NCI-H524 treated with DMSO at 0.1 percent for 48 hours (cell line): ENCODE measurements at places on chromosomes 16 and 17.

GRCh38 chr17:19004421-19005136 lies at the start of gene FAM83G:
FAM83G (minus strand) TSS chr17:19004764; CDS start chr17:19004041, 723 bp downstream.
- DNase-seq, result no peak

DNA sequence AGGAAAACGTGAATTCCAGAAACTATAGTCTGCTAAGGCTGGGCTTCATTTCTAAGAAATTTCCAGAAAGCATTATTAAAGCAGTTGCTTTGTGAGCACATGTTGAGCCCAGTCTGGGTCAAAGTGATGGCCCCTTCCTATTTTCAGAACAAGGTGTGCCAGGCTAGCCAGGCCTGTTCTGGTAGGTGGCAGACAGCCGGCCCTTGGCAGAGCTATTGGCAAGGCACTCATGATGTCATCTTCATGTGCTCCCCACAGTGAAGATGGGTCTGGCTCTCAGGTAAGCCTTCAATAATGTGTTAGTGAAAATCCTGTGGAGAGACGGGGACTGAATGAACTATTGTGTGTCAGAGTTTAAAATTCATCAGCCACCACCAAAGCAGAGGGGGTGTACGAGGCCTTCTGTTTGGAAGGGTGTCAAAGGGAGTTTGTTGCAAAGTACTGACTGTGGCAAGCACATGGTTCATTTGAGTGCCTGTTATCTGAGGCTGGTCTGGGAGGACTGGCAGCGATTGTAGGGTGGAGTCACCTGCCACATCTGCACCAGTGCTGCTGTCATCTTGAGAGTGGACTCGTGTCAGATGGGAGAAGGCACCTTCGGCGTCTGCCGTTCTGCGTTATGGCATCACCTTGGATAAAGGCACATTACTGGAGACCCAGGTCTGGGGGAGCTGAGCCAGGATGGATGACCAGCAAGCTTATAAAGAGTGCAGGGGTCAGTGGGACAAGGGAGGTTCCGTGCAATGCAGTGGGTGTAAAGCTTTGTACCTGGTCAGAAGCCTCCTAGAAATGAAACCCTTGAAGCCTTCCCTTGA lies 43.4 kb downstream of the KSR1 start:
- DNase-seq, result no peak

- DNase-seq, result no peak
Measured at GRCh38 chr16:55479430-55480140, 587 bp downstream of the MMP2 start.

DNA sequence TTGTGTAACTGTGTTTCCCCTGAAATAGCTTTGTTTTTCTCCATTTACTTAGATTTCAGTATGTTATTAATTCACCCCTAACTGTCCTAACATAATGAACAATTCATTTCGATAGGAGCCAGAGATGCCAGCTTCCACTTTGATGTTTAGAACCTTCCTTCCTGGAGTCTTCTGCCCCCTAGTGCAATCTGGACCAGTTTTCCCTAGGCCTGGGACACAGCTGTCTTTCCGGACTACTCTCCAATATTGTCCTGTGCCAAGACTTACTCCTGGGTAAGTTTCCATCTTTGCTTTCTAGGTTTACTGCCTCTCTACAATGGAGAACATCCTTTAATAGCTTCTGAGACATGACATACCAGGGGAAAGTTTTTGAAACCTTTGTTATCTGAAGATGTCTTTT lies 12.8 kb downstream of the RECQL5 start:
- DNase-seq, result no peak

- DNase-seq, result no peak
Measured at GRCh38 chr17:61251939-61252865, 147.4 kb upstream of the TBX2 start.

DNA sequence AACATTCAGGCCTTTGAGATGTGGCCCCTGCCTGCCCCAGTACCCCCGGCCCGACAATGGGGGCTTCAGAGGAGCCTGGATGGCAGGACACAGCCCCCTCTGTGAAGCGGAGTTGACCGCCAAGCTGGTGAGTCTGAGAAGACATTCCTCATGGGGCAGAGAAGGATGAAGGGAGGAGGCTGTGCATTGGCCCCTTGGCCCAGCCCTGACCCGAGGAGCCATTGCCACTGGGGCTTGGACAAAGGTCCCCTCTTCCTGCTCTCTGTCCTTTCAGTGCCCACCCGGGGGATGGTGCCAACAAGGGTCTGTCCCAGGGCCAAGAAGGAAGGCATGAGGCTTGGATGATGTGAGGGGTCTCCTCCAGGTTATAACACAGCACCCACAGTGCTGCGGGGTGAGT lies 30.9 kb upstream of the PHB1 start:
- DNase-seq, result no peak

GRCh38 chr16:11430601-11431317 lies 85.5 kb downstream of the RMI2 start:
- no peak for DNase-seq

- DNase-seq, result no peak
Measured at GRCh38 chr17:37725601-37726146, 19.2 kb downstream of the HNF1B start.

- DNase-seq, result no peak
Measured at GRCh38 chr17:21376081-21376758, at the start of gene KCNJ12. KCNJ12 (plus strand) TSS chr17:21376357; CDS start chr17:21415343, 38,986 bp downstream.

DNA sequence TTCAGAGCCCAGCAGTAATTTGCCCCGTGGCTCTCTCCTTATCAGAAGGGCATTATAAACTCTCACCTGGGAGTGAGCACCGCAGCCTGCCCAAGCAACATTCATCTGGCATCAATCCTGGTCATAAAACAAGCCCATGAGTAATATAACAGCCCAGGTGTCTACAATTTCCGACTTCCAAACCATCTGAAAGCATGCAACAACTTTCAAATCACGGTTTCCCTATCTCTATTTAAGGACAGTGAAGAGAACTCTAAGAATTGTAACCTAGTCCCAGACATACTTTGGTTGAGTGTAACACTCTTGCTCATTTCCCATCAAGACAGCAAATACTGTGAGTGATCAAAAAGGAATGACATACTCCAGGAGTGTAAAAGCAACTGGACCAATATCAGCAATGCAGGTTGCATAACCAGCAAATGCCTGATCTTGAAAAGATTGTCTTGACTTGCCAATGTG lies 487.4 kb upstream of the SOX9 start:
- no peak for DNase-seq

- DNase-seq, result no peak
Measured at GRCh38 chr17:17151055-17151454, 55.1 kb downstream of the PLD6 start.

DNA sequence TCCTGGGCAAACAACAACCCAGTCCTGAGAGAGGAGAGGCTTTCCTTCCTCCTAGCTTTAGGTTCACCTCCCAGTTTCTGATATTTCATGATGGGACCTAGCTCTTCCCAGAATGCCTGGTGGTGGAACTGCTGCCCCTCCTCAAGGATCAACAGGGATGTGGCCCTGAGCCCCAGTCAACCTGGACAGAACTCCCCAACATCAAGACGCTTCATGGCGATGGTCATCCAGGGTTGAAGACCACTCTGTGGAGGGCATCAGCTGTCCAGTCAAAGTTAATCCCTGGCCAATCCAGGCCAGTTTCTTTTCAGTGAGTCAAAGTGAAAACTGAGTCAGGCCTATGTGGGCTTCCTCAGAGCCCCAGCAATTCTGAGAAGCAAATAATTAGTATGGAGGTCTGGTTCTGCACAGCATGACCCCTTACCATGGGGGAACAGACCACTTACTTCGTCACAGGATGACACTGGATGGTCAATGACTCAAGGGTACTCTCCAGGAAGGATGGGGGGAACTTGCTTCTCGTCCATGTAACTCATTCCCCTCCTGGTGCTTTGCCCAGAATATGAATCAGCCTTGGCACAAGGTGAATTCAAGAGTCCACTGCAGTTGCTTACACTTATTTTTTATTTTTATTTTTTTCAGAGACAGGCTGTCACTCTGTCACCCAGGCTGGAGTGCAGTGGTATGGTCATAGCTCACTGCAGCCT lies 14.7 kb upstream of the XYLT2 start:
- DNase-seq, result no peak

DNA sequence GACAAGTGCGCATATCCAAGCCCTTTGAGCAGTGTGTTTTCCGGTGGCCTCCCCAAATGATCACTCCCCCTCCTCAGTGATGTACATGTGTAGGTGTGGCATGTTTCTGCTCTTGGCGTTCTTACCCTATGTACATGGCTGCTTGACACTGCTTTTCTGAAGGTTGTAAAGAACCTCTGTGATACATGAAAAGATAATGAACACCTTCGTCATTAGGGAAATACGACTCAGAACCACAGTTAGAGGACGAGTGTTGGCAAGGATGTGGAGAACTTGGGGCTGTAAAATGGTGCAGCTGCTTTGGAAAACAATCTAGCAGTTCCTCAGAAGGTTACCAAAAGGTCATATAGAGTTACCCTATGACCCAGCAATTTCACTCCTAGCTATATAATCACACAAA lies 28.6 kb downstream of the CEP95 start:
- no peak for DNase-seq

- DNase-seq, result no peak
Measured at GRCh38 chr16:28543072-28543471, 4.3 kb upstream of the NUPR1 start.

DNA sequence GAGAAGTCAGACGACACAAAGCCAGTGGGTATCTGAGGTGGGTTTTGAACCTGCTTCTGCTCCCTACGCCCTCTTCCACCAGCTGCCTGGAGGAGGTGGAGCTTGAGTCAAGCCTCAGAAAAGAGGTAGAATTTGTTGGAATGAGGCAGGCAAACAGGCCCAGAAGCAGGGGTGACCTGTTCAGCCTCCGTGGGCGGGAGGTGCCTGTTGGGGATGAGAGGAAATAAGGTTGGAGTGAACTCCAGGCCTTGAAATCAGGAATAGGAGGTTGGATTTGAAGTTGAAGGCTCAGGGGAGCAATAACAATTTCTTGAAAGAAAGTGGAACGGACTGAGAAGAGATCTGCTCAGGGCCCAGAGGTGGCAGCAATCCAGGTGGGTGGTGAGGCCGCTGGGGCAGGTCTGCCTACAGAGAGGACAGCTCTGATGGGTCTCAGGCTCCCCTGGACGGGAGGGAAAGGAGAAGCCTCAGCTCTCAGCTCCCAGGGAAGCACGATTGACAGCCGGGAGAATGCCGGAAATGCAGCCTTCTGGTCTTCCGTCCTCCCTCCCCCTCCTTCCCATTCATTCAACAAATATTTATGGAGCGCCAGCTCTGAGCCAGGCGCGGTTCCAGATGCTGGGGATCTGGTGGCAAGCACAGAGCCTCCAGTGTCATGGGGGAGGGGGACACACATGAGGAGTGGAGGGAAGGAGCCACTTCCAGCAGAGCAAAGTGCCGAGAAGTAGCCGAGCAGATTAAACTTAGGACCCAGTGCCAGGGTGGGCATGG lies 61.9 kb upstream of the CIBAR2 start:
- DNase-seq, result no peak
